GM12864 (cell line): ENCODE measurements at places on chromosomes 1 and 21.

DNA sequence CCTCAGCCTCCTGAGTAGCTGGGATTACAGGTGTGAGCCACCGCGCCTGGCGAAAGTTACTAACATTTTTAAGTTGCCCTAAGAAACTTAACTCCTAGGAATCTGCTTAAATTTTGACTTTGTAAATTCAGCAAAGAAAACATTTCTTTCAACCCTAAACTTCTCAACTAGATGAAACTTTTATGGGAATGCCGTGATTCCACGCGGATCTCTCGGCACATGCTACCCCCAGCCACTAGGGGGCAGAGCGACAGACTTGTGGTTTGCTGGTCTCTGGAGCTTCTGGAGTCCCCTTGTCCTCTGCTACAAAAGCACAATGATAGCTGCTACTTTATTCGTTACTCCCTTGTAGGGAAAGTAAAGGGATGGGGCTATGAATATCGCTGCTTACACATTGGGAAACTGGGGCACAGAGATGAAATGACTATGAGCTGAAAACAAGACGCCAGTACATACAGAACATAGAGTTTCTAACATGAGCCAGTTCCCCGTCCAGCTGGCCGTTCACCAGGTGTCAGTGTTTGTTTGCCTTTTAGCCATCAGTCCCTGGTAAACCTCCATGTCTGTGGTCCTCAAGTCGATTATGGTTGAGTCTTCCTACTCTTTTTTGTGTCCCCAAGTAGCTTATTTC lies 114.7 kb downstream of the PBX1 start:
- no peak for DNase-seq

GRCh38 chr1:164602480-164603093 lies 43.6 kb downstream of the PBX1 start:
- no peak for DNase-seq

GRCh38 chr1:201313086-201313485 lies 29.8 kb downstream of the PKP1 start:
- no peak for DNase-seq

- DNase-seq = no peak
Measured at GRCh38 chr1:98842241-98842640, 162.4 kb downstream of the PLPPR5 start.
